ENCODE measurements at places on chromosomes 11 and 22.

DNA sequence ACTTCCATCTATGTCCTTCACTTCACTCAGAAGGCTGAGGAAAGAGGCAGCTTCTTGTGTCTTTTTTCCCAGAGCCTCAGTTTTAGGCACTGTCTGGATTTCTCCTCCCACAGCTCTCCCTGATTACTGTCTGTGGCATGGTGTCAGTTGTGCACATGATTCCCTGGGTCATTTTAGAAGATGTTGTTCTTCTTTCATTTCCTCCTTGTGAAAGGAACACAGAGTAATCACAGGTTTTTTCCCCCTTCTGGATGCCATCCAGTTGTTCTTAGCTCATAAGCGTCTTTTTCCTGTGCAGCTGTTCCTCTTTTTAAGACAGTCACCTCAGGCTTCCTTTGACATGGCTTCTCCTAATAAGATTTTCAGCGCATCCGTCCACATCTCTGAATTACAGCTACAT is 212.2 kb downstream of the FAM181B start:
- no peak for DNase-seq

- DNase-seq: no peak
Measured at GRCh38 chr11:117074119-117074518, 24.1 kb downstream of the SIK3 start.

DNA sequence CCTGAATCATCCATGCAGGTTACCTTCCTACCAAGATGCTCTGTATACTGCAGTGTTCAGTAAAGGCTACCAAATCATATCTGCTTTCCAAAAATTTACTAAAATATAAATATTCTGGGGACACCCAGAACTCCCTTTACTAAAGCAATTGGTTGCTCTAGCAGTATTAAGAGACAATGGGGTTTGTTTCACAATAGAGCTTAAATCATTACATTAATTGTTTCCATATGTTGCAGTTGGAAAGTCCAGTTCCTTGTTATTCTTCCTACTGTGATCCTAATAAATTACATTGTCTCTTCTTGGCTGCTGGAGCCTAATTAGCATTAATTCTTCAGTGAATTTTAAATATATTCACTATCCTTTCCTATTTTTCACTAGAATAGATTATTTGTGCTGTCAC is 316.0 kb upstream of the MTNR1B start:
- DNase-seq: no peak

GRCh38 chr22:23431337-23432072 is 148.6 kb downstream of the IGLL1 start:
- no peak for DNase-seq

DNA sequence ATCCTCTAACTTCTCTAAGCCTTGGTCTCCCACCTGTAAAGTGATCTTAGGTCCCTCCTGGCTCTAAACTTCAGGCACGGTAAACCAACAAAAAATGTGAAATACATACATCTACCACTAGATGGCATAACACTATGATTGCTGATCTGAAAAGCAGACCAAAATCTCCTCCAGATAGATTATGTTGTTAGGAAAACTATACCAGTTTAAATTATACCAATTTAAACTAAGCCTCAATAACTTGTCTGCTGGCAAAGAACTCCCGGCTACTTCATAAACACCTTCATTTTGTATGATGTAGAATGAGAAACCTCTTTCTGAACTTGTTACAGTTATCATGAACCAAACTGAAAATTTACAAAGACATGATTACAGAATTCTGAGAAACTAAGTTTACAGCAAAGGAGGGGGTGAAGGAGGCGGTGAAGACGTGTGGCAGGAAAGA is 85.9 kb downstream of the SBF2 start:
- no peak for DNase-seq

- no peak for DNase-seq
Measured at GRCh38 chr22:44880610-44881290, 128.4 kb downstream of the ARHGAP8 start.

- no peak for DNase-seq
Measured at GRCh38 chr11:62150887-62151736, 27.3 kb downstream of the INCENP start.

- DNase-seq: no peak
Measured at GRCh38 chr11:12006552-12007229, 1.7 kb downstream of the DKK3 start.
